ENCODE measurements at places on chromosomes 13 and 19.

- no peak for DNase-seq
Measured at GRCh38 chr19:1284293-1284978, 1.2 kb upstream of the EFNA2 start.

DNA sequence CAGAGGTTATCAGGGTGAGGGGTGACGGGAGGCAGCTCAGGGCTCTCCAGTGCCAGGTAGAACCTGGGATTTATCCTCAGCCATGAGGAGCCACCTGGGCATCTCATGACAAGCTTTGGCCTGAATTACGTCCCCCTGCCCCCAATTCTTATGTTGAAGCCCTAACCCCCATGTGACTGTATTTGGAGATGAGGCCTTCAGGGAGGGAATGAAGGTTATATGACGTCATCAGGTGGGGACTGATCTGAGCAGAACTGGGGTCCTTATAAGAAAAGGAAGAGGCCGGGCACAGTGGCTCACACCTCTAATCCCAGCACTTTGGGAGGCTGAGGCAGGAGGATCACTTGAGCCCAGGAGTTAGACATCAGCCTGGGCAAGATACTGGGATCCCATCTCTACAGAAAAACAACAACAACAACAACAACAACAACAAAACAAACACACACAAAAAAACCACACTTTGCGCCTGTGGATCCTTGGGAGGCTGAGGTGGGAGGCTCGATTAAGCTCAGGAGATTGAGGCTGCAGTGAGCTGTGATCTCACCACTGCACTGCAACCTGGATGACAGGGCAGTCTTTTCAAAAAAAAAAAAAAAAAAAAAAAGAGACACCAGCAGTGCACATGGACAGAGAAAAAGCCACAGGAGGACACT, 18.4 kb downstream of the ZFR2 start:
- no peak for DNase-seq

- peak; percentile 9 for DNase-seq
Measured at GRCh38 chr19:43667876-43668405, 2.0 kb downstream of the PLAUR start.

DNA sequence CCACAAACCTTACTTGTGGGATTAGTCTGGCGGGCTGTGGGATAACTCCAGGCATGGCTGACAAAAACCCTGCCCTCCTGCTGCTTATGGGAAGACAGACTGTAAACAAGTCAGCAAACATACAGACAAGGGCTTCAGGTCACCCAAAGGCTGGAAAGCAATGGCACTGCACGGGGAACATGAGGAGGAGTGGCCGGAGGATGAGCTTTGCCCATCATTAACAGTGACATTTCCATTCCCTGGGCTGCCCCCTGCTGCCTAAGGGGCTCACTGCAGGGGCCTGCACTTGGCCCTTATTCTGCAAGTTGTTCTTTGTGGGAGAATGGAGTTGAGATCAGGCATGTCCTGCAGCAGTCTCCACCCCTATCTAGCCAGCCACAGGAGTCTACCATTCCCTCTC, 91.3 kb downstream of the UQCRFS1 start:
- no peak for DNase-seq

GRCh38 chr19:6531163-6531955, 533 bp downstream of the TNFSF9 start:
- no peak for DNase-seq

DNA sequence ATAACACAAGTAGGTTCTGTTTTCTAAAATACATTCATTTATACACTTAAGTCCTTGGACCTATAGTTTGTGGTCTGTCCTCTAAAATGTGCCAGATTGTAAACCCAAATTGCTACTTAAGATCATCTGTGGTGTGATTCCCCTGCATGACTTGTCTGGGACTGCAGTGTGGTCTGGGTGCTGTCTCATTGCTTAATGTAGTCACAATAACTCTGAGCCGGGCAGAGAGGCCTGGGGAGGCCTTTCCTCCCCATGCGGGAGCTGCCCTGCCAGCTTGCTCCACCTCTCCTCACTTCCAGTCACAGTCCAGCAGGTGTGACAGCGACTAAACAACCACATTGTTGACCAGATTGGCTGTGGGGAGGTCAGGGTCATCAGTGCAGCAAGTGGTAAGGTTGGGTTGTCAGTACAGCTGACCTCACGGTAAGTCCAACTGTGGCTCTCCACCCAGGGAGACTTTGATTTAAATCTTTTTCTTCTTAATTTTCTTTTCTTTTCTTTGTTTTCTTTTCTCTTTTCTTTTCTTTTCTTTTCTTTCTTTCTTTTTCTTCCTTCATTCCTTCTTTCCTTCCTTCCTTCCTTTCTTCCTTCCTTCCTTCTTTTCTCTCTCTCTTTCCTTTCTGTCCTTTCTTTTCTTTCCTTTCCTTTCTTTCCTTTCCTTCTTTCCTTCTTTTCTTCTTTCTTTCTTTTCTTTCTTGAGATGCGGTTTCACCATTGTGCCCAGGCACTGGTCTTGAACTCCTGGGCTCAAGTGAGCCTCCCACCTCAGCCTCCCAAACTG, 4.4 kb upstream of the TUBA3C start:
- no peak for DNase-seq
